ENCODE measurements at places on chromosomes 1 and 21.

DNA sequence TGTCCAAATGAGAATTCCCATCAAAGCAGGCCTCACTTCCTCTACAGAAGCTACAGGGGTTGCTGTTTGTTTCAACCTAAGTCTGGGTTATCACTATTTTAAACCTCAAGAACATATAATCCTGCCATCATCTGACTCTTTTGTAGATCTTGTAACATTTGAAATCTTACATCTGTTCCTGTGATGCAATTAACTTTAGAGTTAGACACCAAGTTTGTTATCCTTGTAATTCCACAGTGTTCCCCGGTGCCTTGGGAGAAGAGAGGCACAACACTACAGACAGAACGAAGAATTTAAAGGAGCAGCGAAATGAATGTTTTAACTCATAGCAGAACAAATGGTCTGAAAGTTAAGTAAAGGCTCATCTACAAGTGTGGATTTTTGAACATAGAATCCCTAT, 116.1 kb downstream of the UCHL5 start:
- DNase-seq, result no peak

DNA sequence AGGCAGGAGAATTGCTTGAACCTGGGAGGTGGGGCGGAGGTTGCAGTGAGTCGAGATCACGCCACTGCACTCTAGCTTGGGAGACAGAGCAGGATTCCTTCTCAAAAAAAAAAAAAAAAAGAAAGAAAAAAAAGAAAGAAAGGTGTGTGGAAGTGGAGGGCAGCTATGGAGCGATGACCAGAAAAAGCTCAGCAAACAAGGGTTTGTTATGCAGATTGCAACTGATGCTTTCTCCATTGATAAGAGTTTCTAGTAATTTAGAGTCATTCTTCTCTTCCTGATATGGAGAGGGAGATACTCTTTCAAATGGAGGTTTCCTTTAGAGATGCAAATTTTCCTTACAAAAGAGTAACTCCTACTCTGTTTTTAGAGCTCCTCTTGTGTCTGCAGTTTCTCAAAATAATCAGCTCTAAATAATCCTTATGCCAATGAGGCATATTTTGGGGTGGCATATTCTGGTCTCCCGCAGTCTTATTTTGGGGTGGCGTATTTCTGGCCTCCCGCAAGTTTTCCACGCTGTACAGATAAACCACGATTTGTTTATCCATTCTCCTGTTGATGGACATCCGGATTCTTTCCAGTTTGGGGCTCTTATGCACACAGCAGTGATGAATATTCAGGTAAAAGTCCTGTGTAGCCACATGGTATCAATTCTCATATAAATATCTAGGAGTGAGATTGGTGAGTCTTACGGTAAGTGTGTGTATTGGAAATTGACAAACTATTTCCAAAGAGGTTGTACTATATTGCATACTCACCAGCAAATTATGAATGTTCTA, 30.7 kb upstream of the RCC2 start:
- no peak for DNase-seq

- no peak for DNase-seq
These were observed 325.5 kb downstream of the ZP4 start for GRCh38 chr1:237565236-237565635.

DNA sequence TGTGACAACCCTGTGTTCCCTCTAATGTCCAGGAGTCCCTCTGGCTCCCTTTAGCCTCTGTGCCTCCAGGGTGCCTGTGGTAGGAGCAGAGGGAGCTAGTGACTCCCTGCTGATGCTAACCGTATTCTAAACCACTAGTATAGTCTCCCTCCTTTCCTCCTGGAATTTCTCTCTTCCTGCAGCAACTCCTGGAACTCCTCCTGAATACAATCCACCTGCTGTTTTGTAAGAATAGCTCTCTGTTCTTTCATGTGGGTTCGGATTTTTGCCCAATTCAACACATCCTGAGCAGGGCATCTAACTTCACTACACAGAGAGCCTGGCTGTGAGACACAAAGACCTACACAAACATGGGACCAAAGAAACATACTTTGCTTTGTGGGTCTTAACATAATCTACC, 107.9 kb downstream of the RUNX1 start:
- DNase-seq, result no peak

- DNase-seq, result no peak
These were observed 17.8 kb upstream of the TDRD10 start for GRCh38 chr1:154483941-154484803.

DNA sequence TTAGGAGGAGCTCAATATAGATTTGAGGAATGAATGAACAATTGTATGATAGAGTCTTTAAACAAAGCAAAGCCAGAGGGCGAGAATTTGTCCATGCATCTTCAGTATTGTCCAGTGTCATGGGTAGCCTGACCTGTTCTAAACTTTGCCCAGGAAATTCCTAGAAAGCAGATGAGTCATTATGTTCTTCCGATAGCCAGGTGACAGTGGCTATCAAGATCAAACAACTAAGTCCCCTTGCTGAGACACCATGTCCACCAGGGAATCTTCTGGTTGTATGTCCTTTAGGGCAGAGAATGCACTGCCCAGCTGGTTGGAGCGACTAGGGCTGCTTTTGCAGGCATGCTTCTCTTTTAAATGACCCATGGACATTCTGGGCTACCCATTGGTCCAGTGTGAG, 1.8 kb upstream of the SLC26A9 start:
- DNase-seq, result no peak

GRCh38 chr1:111045033-111045722, 81.5 kb upstream of the LRIF1 start:
- DNase-seq, result no peak

DNA sequence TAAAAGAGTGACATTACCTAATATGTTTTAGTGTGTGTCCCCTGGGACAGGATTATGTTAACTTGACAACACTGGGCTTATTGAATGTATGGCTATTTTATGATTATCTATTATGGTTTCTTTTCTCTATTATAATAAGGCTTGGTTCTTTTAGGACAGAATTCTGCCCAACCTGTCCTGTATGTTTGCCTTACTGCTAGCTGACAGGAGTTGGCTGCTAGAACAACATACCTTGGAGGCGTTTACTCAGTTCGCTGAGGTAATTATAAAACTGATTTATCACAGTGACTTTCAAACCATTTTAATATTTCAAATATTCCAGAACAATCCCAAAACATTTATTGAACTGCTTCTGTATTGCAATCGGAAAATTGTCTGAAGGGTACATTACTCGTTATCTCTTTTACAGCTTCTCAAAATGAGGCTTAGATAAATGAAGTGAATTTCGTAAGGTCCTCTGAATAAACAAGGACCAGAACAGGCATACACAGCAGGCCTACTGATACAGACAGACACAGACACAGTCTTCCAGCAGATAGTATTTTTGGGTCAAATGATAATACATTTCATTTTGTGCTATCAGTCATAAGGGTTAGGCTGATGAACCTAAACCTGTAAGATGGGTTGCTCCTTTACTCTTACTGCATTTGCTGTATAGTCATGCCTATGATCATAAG, 44.2 kb downstream of the SCYL3 start:
- no peak for DNase-seq

DNA sequence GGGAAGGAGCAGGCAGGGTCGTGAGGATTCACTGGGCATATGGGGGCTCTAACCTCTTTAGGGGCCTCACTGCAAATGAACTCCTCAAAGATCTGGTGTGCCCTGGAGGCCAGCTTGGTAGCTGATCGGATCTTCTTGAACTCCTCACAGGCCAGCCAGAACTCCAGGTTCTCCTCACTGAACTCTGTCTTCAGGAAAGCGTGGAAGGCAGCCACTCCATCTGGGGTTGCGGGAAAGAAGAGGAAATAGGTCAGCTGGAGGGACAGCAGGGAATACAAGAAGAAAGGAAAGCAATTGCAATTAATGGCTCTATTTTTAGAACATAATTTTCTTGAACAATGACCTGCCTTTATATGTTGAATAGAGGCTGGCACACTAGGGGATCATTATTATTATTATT, 2.3 kb downstream of the RGS16 start:
- DNase-seq, result no peak

- DNase-seq, result no peak
These were observed 1.5 kb downstream of the AHCYL1 start for GRCh38 chr1:109986054-109986444.

DNA sequence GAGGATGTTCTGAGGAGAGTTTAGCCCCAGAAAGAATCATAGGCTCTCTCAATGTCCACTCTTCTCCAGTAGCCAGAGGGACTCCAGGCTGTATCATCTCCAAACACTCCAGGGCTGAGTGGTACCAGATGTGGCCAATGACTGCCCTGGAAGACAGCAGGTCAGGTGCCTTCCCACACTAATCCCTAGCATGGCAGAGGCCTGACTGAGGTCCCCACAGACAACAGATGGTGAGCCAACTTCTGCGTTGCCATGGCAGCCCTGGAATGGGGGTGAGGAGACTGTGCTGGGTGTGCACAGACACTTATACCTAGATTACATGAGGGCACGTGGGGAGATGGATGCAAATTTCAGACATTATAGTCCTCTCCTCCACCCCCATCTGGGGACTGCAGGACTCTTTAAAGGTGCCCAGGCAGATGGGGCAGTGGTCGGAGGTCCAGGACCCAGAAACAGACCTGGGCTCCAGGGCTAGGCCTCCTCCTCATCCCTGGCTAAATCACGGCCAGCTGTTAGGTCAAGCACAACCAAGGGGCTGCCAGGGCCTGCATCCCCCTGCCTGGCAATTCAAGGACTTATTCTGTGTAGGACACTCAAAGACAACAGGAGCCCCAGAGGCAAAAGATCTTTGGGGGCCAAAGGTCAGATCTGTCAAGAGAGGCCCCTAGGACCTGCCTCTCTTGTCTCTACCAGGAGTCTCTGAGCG, 42.9 kb downstream of the CAMK2N1 start:
- DNase-seq, result no peak

GRCh38 chr1:205301205-205301821, 20.2 kb downstream of the NUAK2 start:
- DNase-seq, result no peak

DNA sequence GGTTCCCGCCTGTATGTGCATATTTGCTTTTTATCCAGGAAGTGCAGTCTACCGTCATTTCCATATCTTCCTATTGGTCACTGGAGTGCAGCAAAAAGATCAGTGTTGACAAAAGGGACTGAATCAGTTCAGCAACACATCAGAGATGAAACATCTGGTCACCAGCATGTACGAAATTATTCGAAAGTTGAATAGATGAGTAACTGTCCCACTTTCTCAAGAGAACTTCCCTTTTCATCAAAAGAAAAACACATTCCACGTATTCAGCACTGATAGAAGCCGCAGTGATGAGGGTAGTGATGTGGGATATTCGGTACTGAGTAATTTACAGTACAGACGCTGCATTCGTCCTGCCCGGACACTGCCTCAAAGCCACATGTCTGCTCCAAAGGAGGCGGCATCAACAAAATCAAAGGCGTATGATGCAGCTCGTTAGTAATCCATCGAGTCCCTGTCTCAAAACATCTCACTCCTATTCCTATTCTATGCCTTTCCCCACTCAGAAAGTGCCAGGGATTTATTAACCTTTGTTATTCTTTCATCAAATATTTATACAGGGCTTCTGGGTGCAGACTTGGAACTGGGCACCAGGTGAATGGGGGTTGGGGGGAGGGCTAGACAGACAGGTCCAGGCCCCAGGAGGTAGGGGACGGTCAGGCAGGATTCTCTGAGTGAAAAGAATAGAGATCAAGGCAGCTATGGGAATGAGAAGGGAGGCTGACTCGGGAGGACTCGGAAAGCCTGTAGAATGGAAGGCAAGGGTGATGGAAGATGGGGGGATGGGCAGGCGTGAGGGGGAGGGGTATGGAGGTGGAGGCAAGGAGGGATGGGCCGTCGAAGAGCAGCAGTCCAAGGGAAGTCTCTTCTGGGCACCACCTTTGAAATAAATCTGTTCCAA, 79.5 kb upstream of the SLC45A1 start:
- no peak for DNase-seq

DNA sequence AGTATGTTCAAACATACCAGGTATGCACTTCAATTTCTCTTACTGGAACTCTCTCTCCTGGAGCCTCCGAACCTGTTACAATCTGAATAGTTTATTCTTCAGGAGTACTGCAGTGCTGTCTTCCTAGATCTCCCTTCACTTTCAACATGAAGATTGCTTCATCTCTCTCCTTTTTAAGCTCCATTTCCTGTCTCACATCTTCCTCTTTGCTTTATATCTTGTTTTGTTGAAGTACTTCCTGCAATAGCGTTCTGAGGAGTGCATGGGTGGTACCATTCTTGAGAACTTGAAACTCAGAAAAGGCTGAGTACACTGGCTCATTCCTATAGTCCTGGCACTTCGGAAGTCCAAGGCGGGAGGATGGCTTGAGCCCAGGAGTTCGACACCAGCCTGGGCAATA, 15.7 kb upstream of the C1orf146 start:
- DNase-seq, result no peak

GRCh38 chr1:193919827-193920226, 733.4 kb upstream of the B3GALT2 start:
- DNase-seq, result no peak

GRCh38 chr21:21028275-21028820, 30.1 kb downstream of the NCAM2 start:
- no peak for DNase-seq

DNA sequence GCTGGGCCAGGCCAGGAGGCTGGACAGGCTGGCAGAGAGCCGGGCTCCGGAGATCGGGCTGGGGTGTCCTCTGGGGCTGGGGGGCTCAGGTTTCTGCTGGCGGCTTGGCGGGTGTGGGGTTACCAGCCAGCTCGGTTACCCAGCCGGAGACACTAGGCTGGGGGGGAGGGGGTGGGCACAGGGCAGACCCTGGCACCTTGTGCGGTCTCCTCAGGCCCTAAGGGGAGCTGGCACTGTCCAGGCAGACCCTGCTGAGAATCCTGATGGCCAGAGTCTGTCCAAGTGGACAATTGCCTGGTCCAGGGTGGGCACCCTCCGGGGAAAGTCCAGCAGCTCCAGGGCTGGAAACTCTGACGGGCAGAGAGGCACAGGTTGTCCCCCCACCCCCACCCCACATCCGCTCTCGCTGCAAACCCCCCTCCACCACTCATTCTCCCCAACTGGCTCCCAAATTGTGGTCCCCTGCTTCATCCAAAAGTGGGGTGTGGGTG, 6.7 kb downstream of the ZBTB7B start:
- DNase-seq, result no peak

DNA sequence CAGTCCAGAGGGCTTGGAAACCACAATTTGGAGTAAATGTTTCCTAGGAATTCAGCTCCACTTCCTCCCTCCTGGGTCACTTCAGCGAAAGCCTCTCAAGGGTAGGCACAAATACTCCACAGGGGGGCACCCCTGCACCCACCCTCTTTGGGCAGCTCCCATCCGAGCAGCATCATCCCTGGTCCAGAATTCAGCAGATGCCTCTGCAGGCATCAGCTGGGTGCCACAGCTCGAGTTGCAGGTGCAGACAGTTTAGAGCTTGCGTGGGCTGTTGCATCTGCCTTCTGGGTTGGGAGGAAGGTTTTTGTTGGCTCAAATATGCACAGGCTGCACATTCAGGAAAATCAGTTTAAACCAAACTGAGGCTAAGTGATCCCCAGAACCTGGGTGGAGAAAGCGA, 25.0 kb downstream of the KANK4 start:
- no peak for DNase-seq

GRCh38 chr1:68210027-68210426, 22.3 kb downstream of the WLS start:
- no peak for DNase-seq

All from NCI-H774 (cell line).